ENCODE measurements at places on chromosomes 6 and 20.

GRCh38 chr6:131331151-131331550 is 195.9 kb downstream of the AKAP7 start:
- DNase-seq, result no peak

DNA sequence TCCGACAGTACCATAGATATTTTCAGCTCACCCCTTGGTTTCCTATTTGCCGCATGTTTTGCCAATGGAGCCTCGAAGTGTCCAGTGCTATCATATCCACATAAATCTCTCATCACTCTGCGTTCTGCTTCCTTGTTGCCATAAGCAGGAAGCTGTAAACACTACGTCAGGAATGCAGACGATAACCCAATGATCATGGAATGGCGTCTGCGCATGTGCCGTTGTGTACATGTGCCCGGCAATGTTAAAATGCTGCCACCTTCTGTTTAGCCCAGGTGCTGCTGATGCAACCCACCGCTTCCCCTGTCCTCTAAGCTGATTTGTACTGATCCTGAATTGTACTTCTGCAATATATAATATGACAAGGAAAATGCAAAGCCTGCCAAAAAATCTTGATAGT is 607.5 kb downstream of the HDGFL1 start:
- DNase-seq, result no peak

DNA sequence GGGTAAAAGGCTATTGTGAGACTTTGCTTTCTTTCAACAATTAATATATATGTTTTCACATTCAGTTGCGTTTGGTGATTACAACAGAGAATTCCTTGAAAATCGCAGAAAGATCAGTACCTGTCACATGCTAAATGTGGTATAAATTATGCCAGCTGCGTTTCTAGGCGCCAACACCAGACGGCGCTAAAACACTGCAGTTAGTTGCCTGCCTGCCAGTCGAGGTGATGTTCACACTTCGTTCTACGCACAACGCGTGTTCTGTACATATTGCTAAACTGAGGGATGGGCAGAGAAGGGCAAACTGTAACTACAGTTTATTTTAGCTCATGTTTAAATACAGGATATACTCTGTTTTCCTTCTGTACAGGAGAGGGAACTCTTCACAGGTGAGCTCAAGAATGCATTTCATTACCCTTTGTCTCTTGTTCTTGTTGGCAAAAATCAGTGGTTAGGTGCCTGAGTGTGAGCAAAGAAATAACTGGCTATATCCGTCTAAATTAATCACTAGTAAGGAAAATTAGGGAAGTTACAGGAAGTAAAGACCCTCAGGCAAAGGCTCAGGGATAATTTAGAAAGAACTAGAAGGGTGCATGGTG is 100.1 kb upstream of the RGS17 start:
- no peak for DNase-seq

DNA sequence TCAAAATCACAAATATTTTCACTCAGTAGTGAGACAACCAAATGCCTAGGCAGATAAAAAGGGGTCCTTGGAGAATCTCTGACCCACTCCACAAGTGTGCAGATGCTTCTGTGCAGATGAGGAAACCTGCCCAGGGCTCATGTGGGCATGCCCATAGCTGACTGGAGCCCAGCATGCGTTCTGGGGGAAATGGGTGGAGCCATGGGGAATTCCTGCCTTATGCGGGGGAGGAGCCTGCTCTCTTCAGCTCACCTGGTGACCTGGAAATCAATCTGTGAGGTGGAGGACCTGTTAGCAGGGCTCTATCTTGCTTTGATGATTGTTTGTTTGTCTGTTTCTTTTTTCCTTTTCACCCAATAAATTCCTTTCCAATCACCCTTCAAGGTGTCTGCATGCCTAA is 23.4 kb upstream of the PLN start:
- no peak for DNase-seq

DNA sequence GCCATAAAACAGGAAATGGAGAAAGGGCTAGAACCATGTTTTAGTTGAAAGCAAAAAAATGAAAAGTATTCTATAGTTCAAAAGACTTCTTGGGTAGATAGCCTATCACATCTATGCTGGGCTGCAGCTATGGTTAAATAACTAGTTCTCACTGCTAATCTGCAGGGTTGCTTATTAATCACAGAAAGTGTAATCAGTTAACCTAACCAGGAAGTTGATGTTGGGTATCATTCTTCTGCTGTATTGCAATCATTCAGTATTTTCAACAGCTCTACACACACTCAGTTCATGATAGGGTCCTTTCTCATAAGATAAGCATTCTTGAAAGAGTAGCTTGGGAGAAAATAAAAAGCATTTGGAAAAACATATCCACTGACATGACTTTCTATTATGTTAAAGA is 135.2 kb upstream of the TCF21 start:
- no peak for DNase-seq

- no peak for DNase-seq
These were observed 323.3 kb downstream of the BMP2 start for GRCh38 chr20:7090811-7091210.

- DNase-seq, result no peak
These were observed 24.8 kb upstream of the SLA2 start for GRCh38 chr20:36670665-36671357.

DNA sequence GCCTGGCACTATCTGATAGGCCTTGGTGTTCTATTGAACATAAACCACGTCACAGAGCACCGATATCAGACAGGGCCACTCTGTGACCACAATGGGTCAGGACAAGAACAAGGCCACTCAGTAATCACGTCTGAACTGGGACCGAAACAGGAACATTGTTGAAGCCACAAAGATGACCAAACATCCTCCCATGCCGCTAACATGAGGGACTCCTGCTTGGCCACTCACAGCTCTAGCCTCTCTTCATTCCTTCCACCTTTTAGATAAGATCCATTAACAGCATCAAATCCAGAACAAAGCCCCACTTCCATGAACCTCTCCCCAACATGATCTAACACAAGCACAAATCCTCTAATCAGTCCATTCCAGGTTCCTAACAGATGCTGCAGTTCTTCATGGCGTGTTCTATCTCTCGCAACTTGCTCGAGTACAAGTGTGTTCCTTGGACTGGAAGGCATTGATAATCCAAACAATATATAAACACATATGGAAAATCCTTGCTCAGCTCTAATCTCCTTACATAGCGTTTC is 7.4 kb downstream of the SIRT5 start:
- peak; percentile 37 for DNase-seq

DNA sequence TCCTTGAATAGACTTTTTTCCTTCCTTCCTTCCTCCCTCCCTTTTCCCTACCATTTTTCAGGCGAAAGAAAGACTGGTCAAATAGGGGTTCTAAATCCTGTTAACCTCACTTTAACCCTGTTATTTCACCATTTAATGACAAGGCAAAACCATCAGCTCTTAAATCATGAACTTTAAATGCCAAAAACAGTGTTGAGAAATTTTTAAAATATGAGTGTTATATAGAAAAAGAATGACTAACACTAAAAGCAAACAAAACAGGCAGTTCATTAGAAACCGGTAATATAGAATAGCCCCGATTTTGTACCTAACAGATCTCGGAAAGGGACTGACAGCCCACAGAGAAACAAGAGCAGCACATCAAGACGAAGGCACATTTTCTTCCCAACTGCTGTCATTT is 57.4 kb upstream of the CEP85L start:
- DNase-seq, result no peak

DNA sequence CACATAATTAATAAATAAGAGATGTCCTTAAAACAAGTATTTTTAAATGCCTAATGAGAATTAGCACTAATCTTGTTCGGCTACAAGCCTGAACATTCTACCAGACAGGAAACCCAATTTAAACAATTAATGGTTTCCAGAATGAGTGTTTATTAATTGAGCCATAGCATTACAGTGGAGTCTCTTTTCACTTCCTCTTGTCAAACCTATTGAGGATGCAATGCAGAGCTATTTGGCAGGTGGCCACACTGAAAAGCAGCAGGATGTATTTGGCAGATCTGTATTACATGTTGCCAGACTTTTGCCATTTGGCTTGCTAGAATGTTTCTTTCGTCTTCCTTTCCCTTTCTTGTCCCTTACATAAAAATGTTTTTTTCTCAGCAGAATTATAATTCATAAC is 475.2 kb upstream of the MARCKS start:
- peak; percentile 27 for DNase-seq

- DNase-seq, result no peak
These were observed 80.9 kb downstream of the PLCB4 start for GRCh38 chr20:9149796-9150195.
